ENCODE measurements at places on chromosomes 4 and X.
A peak's percentile ranks its signal among the peaks of the same experiment; 100 is the strongest.

DNA sequence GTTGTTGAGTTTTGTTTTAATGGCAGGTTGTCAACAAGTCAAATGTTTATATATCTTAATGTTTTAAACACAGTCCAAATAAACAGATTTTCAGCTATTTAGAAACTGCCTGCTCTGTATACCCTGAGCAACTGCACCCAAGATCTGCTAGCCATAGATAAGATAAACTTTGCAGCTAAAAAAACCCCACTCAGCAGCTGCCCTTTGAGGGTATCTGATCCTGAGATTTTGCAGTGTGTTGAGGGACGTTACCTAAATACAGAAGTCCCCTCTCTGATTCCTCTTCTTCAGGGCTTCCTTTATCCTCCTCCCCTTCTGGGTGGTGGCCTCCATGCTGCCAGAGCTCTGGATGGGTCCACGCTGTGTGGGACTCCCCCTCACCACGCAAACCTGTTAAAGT, 11.0 kb upstream of the FGG start:
- no peak for DNase-seq

- no peak for DNase-seq
These were observed 134.8 kb downstream of the NAP1L3 start for GRCh38 chrX:93538575-93538974.

GRCh38 chr4:89294573-89295269, 12.9 kb downstream of the GPRIN3 start:
- DNase-seq: no peak

GRCh38 chrX:136147315-136147901, at the start of gene FHL1:
Gene FHL1, plus strand, starts transcription at chrX:136147533.
- no peak for DNase-seq

GRCh38 chrX:79140731-79141130, 3.8 kb upstream of the GPR174 start:
- DNase-seq: no peak

DNA sequence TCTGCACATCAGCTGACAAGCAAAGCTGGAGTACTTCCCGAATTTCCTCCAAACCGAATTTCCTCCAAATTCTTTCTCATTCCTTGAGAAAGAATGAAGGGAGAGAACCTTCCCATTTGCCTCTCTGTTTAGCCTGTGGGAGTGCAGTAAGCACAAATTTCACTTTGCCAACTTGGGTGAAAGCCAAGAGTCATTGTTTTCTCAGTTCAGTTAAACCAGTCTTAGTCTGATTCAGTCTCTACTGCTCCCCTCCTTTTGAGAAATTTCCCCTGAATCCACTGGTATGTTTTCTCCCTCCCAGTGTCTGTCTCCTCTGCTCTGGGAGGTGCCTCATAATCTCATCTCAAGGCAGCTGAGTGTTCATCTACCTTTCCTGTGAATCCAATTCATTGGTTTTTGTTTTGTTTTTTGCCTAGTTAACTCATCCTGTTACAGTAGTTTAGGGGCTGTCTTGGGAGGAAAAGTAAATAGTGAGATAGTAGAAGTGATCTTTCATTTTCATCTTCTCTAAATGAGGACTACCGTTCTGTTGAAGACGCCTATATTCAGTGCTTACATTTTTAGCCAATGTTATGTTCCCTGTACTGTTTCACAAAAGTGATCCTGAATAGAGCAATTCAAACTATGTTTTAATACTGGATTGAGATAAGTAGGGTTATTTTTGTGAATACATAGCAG, 49.0 kb downstream of the SYTL5 start:
- no peak for DNase-seq

- no peak for DNase-seq
These were observed 18.6 kb downstream of the ARHGAP6 start for GRCh38 chrX:11647138-11647537.

DNA sequence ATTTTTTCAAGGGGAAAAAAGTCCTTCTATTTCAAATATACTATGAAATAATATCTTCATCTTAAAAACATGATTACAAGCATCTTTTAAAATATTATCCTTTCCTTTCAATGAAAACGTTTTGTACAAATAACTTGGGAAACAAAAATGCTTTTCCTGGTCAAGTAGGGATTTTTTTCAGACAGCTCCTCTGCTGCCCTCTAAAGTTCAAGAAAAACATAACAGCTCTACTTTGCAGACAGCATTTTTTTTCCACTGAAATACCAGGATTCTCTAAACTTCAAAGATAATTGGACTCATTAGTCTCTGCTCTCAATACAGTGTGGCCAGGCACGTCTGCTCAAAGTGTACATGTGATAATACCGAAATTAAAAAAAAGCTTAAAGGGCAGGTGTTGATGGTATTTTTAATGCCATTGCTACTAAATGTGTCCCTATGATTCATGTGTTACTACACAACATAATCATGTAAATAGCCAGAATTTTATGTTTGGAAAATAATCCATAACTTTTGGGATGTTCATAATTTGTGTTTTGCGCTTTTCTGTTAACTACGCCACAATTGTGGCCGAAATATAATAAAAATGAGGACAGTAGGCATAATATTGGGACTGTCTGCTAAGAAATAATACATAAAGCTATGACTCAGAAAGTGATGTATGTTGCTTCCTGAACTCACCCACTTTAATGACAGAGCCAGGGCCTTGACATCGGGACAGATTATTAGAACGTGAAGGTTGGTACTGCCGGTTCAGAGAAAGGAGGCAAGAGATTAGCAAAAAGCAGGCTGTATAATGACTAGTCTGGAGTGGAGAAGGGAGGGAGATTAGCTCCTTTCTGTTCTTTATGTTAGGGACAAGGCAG, 478.9 kb downstream of the KCNIP4 start:
- no peak for DNase-seq

DNA sequence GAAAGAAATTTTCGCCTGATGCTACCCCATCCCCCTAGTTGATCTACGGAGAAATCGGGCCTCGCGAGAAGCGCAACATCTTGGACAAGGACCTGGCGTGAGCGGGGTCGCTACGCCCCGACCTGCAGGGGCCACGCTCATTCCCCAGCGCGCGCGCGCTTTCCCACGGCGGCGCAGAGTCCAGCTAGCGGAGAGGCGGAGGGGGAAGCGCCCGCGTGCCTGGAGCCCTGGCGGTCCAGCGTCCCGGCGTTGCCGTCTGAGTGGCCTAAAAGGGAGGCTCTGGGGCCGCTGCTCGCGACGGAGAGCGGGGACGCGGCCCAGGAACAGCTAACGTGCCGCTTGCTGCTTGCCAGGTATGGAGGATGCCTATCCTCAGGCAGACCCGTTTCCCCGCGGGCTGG, 6.0 kb upstream of the SOX3 start:
- no peak for DNase-seq

DNA sequence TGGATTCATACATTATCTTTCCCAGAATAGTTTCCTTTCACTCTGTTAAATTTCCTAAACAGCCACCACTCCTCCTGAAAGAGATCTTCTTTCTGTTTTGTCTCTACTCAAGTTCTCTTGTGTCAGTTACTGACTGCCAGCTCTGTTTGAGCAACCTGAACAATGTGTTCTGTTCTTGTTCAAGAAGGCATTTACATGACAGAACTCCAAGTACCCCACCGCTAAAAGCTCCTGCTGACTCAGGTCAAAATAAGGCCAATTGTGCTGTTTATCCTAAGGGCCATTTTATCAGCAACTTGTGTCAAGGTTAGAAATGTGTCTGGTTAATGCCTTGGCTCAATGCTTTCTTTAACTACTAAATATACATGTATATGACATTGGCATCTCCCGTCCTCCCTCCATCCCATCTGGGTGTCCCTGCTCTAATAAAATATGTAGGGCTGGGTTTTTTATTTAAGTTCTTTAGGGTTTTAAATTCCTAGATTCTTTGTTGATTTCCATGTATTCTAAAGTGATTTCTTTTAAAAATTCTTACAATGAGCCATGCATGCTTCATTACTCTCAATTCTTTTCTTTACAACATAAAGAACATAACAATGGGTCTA, 144.3 kb upstream of the PAQR3 start:
- DNase-seq: no peak

DNA sequence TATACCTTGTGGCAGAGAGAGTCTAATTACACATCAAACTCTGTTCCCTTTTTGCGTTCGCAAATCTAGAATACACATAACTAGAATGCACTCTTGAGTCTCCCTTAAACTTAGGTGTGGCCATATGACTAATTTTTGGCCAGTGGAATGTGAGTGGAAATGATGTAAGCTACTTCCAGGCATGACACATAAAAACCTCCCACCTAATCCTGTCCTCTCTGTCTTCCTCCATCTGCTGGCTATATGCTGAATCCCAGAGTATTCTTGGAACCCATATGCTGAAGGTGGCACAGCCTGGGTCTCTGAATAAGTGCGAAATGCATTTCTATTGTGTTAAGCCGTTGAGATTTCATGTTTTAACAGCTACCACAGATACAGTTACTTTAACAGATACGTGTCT, 269.9 kb upstream of the NRK start:
- peak; percentile 74 for DNase-seq

Measured in epithelial cell of prostate (primary cell).